GOT3 (cell line): ENCODE measurements at places on chromosomes 5 and 9.

GRCh38 chr5:104952876-104953275, 1390.3 kb upstream of the NUDT12 start:
- no peak for DNase-seq

GRCh38 chr9:97484134-97484533, 17.3 kb upstream of the TMOD1 start:
- DNase-seq: no peak

- no peak for DNase-seq
These were observed 62.7 kb downstream of the PCSK5 start for GRCh38 chr9:75953218-75953617.

DNA sequence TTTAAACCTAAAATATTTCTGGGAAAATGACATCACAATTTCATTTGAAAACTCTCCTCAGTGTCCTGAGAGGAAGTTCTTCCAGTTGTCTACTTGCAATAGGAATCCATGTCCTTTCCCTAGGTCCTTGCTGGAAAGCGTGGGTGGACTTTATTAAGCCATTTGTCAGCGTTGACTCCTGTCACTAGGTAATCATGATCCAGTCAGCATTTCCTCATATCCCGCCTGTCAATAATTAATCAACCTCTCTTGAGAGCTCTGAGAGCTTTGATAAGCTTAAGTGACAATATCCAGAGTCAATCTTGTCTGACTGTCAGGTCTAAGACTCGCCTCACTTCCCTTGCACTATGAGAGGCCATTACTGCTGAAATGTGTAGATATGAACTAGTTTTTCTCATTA, 107.2 kb upstream of the SLIT3 start:
- DNase-seq: no peak

GRCh38 chr9:95494022-95494415, 22.8 kb downstream of the PTCH1 start:
- DNase-seq: no peak

DNA sequence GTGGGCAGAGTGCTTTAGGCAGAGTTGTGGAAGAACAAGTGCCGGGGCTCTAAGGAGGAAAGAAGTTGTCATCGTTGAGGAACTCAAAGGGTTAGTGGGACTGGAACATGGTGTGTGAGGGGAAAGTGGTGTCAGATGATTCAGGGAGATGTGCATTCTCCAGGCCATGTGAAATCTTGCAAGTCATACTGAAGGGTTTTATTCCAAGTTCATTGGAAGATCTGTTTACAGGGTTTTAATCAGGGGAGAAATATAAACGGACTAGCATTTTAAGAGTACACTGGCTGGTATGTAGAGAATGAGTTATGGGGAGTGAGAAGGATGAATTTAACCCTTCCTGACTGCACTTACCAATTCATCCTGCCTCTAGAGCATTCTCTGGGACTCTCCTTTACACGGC, 49.3 kb downstream of the NR2F1 start:
- no peak for DNase-seq

DNA sequence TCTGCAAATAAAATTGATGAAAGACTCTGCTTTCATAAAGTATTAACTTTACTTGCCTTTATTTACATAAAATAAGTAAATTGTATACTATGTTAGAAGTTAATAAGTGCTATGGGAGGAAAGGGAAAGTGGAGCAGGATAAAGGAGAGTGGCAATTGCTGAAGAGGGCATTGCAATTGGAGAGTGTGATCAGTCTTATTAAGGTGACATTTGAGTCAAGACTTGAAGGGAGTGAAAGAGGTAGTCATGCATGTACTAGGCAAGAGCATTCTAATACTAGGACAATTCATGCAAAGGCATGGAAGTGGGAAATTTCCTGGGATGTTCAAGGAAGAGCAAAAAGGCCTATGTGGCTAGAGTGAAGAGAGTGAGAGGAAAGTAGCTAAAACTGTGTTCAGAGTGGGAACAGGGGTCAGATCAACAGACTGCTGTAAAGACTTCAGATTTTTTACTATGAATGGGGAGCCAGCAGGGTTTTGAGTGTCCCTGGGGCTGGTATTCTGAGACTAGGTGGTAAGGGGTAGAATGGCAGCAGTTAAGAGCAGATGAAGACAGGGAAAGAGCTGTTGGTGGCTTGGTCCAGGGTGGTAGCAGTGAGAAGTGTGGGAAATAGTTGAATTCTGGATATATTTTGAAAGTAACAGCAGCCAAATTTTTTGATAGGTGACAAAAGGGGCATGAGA, 182.3 kb upstream of the RIOK2 start:
- DNase-seq: no peak

- no peak for DNase-seq
These were observed 40.9 kb upstream of the IL17B start for GRCh38 chr5:149419859-149420544.

GRCh38 chr9:131228988-131229387, 47.3 kb downstream of the FAM78A start:
- no peak for DNase-seq

DNA sequence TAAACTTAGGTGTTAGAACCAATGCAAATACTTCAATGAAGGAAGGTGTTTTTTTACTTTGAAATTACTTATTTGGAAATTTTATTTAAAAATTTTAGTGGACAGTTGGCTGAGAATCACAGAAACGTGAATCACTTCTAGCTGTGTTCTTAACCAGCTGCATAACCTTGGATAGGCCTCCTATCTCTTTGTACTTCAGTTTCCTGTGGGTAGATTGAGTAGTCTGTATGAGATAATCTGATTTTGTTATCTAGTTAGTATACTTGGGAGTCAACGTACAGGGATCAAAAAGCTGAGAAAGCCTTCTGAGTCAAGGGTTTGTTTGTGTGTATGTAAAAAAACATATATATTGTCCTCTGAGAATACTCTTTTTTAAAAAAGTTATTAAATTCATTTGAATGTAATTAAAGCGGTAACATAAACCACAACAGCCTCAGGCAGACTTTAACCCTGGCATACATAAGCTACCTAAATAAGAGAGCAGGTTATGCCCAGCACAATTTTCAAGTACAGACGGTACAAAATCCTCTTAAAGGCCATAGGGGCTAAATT, 38.1 kb upstream of the ZCCHC7 start:
- DNase-seq: no peak

GRCh38 chr5:161138751-161139455, 286.9 kb upstream of the ATP10B start:
- DNase-seq: no peak

- DNase-seq: no peak
These were observed 143.7 kb downstream of the LRRC70 start for GRCh38 chr5:62722360-62722759.

GRCh38 chr5:42648036-42648435, 108.6 kb upstream of the CCDC152 start:
- no peak for DNase-seq
